AML-193 (cell line): ENCODE measurements at places on chromosomes 6 and 20.
A peak's percentile ranks its signal among the peaks of the same experiment; 100 is the strongest.

DNA sequence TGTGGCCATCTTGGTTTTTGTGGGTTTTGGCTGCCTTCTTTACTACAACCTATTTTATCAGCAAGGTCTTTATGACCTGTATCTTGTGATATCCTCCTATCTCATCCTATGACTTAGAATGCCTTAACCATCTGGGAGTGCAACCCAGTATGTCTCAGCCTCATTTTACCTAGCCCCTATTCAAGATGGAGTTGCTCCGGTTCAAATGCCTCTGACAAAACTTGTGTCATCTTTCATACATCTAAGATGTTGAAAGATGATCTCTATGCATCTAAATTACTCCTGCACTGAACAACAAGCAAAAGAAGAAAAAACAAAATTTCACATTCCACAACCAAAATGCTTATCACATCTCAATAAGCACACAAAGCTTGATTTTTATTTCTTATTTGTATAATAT is 129.5 kb upstream of the CNR1 start:
- DNase-seq: no peak

GRCh38 chr20:33753763-33754162 is 22.0 kb downstream of the ZNF341 start:
- DNase-seq: no peak

DNA sequence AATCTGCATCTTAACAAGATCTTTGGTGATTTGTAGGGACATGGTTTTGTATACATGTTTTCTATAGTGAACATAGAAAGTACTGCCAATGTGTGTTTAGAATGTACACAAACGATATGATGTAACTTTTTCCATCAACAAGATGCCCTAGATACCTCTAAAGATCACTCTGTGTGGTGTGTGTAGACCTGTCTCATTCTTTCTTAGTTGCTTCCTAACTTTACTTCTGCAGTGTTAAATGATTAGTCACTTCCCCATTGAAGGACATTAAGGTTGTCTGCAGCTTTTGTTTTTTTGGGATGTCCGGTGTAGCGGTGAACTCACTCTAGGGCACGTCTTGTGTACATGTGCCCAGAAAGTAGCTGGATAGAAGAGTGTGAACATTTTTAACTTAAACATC is 35.9 kb downstream of the CDYL start:
- peak; percentile 73 for DNase-seq

DNA sequence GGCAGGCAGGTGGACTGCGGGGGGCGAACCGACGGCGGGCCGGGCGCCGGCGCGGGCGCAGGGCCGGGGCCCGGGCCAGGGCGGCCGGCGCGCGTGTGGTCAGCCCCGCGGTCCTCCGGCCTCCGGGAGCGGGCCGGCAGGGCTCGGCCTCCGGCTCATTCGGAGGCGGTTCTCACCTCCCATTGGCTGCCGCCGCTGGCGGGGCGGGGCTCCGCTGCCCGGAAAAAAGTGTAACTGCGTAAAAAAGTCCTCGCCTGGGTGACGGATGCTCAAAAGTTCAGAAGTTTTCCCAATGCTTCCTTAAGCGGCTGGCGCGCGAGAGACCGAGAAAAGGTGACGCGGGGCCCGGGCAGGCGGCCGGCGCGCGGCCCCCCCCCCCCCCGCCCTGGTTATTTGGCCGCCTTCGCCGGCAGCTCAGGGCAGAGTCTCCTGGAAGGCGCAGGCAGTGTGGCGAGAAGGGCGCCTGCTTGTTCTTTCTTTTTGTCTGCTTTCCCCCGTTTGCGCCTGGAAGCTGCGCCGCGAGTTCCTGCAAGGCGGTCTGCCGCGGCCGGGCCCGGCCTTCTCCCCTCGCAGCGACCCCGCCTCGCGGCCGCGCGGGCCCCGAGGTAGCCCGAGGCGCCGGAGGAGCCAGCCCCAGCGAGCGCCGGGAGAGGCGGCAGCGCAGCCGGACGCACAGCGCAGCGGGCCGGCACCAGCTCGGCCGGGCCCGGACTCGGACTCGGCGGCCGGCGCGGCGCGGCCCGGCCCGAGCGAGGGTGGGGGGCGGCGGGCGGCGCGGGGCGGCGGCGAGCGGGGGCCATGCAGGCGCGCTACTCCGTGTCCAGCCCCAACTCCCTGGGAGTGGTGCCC is at the start of gene FOXC1:
Gene FOXC1, plus strand, starts transcription at position 268 of the 849 bp plus-strand sequence. Its CDS starts 531 bp downstream, at position 799.
- DNase-seq: peak; percentile 82

GRCh38 chr6:105072798-105073199 is 107.0 kb downstream of the POPDC3 start:
- no peak for DNase-seq

GRCh38 chr6:147922799-147923198 is 414.3 kb downstream of the SAMD5 start:
- DNase-seq: no peak

GRCh38 chr6:112237595-112237994 is 16.8 kb downstream of the LAMA4 start:
- no peak for DNase-seq

- DNase-seq: no peak
Measured at GRCh38 chr6:56691286-56691595, 48.6 kb upstream of the DST start.

DNA sequence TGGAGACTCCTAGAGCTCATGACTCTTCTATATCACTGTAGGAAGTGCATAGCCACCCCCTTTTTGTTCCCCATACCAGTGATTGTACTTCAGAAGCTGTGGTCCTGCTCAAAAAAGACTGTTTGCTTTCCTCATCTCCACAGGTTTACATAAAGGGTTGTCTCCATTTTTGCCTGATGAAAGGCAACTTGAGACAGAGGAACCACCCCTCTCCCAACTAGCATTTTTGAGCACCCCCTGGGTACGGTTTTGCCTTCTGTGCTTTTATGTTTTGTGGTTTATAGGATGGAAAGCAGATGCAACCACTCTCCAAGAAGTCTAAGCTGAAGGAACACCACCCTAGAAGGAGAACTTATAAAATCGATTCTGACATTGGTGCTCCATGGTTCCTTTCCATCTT is 127.7 kb upstream of the SUPT3H start:
- no peak for DNase-seq

DNA sequence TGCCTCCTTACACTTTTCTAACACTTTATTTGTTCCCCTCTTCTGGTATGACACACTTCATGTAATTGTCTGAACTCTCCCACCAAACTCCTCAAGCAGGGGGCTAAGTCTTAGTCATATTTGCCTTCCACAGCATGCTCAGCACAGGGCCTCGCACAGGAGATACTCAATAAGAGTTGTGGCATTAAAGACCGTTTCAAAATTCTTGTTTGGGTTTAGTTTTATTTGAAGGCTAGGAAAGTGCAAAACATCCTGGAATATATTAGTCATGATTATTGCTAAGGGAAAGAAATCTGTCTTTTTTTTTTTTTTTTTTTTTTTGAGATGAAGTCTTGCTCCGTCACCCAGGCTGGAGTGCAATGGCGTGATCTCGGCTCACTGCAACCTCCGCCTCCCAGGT is 137.6 kb upstream of the ECI2 start:
- no peak for DNase-seq

- no peak for DNase-seq
Measured at GRCh38 chr20:52684176-52684575, 288.0 kb upstream of the TSHZ2 start.

GRCh38 chr6:292506-293192 is 362 bp downstream of the DUSP22 start:
- DNase-seq: no peak

DNA sequence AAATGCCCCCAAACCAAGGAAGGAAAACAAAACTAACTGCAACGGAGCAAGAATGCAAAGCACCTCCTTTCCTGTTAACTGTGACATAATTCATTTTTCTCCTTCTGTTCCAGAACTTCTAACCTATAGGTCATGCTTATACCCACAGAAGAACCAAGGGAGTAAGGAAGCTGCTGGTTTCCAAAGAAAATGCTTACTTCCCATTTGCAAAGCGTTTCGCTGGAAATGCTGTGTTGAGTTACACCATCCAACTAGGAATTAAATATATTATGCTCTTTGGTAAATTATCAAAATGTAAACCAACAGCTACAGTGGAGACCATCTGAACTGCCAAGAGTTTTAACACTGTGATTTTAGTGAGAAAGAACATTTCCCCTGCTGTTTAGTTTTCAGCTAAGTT is 42.9 kb downstream of the ATXN1 start:
- no peak for DNase-seq

GRCh38 chr6:157873735-157874344 is 50.8 kb downstream of the SNX9 start:
- peak; percentile 76 for DNase-seq

DNA sequence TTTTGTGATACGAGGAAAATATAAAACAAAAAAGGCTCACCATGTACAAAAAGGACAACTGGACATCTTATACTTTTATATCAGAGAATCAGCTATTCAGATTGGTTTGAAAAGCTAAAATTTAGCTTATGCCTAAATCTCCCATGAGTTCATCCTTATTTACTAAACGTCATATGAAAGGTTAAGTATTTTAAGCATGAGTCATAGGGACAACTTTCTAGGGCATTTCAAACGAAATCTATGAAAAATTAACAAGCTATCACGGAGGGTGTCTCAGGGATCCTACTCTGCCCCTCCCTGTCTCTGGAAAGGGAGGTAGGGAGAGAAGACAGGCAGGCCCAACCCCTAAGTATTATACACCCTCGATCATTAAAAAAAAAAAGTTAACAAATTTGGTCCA is 124.1 kb upstream of the LOC128125822 start:
- DNase-seq: no peak

DNA sequence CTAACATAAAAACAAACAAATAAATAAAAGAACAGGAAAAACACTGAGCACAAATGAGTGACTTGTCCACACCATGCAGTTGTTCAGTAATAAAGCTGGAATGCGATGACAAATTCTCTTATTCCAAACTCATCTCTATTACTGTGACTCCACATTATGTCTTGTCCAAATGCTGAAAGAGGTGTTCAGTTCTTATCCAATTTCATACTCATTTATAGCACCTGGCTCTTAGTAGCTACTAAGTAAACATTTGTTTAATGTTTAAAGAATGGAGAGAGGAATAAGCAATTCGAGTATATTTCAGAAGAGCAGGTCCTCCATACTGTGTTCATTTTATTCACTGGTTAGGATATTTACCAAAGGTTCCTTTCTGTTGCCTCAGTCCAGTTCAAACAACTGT is 439.0 kb upstream of the JAG1 start:
- DNase-seq: no peak

GRCh38 chr20:64188682-64189529 is 24.7 kb downstream of the MYT1 start:
- DNase-seq: no peak

GRCh38 chr6:105382496-105382895 is 20.4 kb downstream of the PREP start:
- DNase-seq: no peak

- DNase-seq: no peak
Measured at GRCh38 chr6:168884050-168884645, 369.5 kb downstream of the THBS2 start.

- DNase-seq: no peak
Measured at GRCh38 chr6:21001736-21002135, 467.5 kb downstream of the CDKAL1 start.

DNA sequence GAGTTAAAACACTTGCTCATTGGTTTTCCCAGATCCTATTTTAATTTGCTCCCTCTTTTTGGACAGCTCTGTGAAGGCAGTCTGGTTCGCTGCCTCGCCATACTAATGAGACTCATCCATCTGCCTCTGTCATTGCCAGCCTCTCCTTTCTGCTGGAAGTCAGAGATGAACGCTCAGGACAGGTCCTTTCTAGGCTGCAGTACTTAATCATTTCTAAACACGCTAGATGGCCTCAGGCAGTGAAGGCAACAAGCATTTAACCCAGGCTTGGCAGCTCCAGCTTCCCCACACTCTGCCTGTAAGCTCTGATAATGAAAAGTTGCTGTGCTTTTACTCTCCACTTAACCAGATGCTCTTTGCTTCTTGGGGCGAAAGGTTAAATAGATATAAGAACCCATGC is 286.7 kb upstream of the POU3F2 start:
- DNase-seq: no peak

DNA sequence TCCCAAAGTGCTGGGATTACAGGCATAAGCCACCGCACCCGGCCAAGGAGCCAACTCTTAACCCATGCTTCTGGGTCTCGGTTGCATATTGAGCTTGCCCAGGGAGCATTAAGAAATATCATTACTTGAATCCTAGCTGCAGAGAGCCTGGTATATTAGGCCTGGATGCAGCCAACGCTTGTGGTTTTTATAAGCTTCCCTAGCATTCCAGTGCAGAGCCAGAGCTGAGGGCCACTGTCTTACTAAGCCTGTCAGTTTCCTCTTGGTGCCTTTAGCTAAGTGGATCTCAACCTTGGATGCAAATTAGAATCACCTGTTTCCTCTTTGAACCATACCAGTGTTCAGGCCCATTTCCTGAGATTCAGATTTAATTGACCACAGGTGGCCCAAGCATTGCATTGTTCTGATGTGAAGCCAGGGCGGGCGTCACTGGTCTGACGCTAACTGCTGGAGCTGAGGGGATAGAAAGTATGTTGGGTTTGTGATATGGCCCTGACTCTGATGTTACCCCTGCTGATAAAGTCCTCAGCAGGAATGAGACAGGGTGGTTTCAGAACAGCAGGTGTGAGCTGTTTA is 76.3 kb downstream of the BTBD3 start:
- no peak for DNase-seq

GRCh38 chr20:13995086-13995665 is at the start of gene MACROD2:
Gene MACROD2, plus strand, starts transcription at chr20:13995516.
- no peak for DNase-seq

DNA sequence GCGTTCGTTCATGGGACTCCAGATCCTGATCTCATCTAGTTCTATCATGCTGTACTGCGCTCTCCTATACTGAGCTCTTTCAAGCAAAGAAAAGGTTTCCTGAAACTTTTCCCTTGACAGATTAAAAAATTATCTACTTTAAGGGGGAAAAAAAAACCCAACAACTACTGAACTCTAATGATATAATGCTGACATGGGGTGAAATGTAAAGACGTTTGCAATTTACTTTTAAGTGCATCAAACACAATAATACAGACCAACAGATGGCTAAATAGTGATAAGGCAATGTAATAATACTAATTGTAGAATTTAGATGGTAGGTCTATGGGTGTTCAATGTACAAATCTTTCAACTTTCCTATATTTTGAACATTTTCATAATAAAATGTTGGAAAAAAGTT is 16.4 kb downstream of the TOMM34 start:
- no peak for DNase-seq

- DNase-seq: no peak
Measured at GRCh38 chr6:93886416-93886815, 467.1 kb upstream of the EPHA7 start.

GRCh38 chr6:138590796-138591709 is 91.8 kb upstream of the NHSL1 start:
- DNase-seq: peak; percentile 52

- DNase-seq: no peak
Measured at GRCh38 chr6:161379834-161380582, 106.1 kb upstream of the AGPAT4 start.
